ENCODE measurements at places on chromosomes 3 and 15.

GRCh38 chr3:156983559-156983958 is 157.4 kb downstream of the LEKR1 start:
- DNase-seq = no peak

GRCh38 chr3:2880218-2880756 is 229.9 kb downstream of the IL5RA start:
- DNase-seq = no peak

GRCh38 chr3:172974969-172975368 is 166.1 kb downstream of the SPATA16 start:
- no peak for DNase-seq

DNA sequence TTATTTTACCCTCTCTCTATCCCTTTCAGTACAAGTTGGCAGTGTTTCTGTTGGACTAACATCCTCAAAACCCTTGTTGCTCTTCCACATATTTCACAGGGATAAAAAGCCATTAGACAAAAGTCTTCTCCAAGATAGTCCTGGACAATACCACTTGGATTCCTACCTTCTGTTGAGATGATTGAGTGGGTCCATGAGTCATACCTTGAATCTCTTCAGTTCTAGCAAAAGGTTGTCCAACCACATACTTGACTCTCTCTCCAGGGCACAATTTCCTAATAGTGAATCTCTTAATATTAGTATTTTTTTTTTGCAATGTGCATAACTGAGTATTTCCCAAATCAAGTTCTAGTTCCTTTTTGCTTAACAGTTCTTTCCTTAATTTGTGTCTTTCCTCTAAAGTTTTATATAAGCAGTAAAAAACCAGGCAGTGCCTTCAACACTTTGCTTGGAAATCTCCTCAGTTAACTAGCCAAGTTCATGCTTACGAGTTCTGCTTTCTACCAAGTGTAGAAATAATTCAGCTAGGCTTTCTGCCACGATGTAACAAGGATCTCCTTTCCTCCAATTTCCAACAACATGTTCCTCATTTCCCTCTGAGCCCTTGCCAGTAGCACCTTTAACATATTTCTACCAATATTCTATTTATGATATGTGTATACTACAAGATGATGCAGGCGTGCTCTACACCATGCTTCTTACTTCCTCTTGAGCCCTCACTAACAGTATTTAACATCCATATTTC is 68.3 kb upstream of the NEO1 start:
- no peak for DNase-seq

DNA sequence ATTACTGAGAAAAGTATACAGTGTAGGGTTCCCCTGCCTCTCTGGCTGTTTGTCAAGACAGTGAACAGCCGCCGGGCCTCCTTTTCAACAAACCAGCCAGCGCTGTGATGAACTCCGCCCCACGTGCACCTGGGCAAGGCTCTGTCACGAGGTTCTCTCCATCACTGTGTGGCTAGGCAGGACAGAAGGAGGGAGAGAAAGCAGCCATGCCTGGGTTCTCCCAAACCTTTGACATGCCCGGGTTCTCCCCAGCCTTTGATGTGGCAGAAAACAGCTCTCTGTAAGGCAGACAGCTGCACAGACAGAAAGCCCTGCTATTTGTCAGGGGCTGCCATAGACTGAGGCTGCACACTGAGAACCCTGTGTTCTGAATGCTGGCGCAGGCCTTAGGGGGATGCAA is 101.4 kb upstream of the TRPM1 start:
- DNase-seq = peak; percentile 18

DNA sequence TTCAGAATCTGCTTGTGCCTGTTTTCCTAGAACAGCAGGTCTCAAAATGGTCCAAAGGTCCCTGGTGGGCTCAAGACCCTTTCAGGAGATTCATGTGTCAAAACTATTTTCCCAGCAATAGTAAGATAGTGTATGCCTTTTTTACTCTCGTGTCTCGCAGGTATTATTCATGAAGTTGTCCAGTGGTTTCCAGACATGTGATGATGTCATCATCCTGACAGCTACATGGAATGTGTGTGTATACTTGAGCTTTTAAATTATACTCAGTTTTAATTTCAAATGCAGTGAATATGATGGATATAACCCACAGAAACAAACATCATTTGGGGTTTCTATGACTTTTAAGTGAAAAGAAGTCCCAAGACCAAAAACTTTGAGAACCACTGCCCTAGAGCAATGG is 288.6 kb downstream of the NTRK3 start:
- DNase-seq = no peak

DNA sequence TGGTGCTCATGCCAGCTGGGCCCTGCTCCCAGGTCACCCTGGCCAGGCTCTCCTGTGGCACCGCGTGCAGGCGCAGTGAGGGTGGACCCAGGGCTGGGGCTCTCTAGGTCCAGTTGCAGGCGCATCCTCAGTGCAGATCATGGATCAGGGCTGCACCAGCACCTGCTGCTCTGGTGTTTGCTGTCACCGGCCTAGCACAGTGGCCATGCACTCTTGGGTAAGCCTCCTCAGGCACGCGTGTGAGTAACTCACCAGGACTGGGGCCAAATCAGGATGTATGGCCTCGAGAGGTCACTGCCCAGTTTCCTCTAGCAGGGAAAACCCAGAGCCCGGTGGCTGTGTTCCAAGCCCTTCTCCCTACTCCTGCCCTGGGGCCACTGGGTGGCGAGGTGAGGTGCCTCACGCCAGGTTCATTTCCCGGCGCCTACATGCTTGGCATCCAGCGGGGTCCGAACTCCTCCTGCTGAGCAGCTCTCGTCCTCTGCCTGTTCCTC is 45.5 kb upstream of the SLC41A3 start:
- no peak for DNase-seq

DNA sequence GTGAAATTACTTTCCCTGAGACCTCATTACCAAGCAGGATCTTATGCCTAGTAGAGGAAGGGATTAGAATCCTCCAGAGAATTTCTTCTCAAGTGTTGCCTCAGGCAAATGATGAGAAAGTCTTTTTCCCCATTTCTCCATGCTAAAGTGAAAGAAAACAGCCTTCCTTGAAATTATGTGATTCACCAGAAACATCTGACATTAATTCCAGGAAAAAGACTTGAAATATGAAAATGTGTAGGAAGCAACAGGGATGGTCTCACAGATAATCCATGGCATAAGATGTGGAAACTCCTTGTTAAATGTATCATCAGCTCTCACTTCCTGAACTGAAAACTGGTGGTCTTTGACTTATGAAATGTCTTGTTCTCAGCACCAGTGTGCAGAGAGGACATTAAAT is 17.9 kb upstream of the ABI3BP start:
- DNase-seq = no peak

DNA sequence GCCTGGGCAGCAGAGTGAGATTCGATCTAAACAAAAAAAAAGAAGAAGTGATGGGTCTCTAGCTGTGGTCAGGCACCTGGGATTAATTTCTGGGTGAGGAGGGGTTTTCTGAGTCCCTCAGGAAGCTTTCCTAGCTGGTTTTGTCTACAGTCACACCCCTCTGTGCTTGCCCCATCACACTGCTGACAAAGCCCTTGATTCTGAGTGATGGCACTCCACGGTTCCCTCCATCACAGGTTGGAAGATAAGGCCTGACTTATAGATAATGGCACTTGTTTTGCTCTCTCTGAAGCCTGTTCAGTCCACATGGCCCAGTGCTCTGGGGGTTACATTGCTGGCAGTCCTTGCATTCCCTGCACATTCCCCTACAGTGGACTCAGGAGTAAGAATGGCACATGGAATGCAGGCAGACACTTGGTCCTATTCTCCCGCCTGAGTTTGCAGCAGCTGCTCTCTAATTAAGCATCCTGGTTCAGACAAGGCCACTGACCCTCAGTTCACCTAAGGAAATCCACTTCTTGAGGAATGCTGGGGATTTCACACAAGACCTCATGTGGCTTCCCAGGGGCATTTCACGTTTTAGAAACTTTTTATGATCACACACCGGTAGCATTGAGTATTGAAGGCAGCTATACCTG is 81.0 kb upstream of the NMNAT3 start:
- no peak for DNase-seq

- DNase-seq = no peak
Observed at GRCh38 chr15:77641999-77642398, 9.3 kb upstream of the LINGO1 start.

Measured in CD4-positive, alpha-beta T cell treated with Interleukin-2 at 100 ng/mL for 4 hours (primary cell).